ENCODE measurements at places on chromosomes 6 and 20.
A peak's percentile ranks its signal among the peaks of the same experiment; 100 is the strongest.

GRCh38 chr20:17281478-17281877 lies 54.6 kb downstream of the PCSK2 start:
- no peak for DNase-seq

DNA sequence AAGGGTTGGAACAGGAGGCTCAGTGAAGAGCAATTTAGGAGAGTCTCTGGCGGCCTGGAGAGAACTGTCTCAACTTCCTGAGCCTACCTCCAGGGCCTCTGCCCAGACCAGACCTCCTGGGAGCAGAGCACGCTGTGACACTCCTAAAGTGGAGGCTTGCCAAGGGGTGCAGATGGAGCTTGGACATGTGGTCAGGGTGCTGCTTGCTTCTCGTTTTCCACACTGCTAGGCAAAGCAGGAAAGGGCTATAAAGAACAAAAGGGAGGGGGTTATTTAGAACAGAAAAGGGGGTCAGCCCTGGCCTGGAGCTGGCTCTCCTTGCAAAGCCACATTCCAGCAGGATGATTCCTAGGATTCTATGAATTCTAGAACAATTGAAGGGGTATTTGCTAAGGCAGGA lies 145.7 kb upstream of the GGTLC1 start:
- DNase-seq: no peak

DNA sequence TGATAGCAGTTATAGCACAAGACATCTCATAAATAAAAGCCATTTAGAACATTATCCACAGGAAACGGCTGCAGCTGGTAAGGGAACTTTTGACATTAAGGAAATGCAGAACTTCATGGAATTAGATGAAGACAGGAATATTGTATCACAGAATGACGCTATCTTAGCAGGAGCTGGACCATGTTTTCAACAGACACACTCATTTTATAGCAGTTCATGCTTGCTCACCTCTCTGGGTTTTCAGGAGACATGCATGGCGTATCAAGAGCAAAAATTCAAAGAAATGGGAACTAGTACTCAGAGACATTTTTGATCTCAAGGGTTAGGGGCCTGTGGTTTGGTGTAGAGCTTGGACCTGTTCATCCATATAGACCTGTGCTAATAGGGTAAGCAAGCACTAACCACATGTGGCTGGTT lies 125.0 kb downstream of the FYN start:
- DNase-seq: no peak

GRCh38 chr20:43991982-43992381 lies 77.3 kb downstream of the TOX2 start:
- no peak for DNase-seq

DNA sequence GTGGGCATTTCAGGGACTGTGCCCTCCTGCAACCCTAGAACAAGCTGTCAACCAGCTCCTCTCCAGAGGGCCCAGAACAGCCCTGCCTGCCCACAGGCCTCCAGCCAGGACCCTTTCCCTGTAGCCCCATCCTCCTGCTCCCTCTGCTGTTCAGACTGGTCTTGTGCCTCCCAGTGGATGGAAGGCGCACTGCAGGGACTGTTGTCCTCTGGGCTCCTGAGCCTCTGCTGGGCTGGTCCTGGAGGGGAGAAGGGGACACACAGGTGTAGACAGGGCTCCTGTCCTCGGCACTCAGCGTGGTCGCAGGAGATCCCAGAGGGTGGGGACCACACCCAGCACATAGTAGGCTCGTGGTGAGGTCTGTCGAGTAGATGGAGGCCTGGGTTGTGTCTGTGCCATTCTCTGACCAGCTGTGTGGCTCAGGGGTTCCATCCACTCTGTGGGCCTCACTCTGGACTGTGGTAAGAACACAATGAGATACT lies 11.5 kb downstream of the ITPR3 start:
- DNase-seq: peak; percentile 38

DNA sequence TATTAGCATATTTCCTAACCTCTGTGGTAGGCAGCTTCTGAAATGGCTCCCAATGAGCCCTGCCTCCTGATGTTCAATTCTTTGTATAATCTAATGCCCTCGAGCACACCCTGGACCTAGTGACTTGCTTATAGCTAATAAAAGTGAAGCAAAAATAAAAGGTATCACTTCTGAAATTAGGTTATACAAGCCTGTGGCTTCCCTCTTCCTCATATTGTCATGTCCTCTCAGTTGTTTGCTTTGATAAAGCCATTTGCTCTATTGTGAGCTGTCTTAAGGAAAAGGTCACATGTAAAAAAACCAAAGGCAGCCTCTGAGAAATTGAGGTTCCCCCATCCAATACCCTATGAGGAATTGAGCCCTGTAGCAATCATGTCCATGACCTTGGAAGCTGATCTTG lies 442.1 kb upstream of the ADGRB3 start:
- no peak for DNase-seq

- peak; percentile 68 for DNase-seq
These were observed 8.7 kb downstream of the UBR2 start for GRCh38 chr6:42572523-42572922.

DNA sequence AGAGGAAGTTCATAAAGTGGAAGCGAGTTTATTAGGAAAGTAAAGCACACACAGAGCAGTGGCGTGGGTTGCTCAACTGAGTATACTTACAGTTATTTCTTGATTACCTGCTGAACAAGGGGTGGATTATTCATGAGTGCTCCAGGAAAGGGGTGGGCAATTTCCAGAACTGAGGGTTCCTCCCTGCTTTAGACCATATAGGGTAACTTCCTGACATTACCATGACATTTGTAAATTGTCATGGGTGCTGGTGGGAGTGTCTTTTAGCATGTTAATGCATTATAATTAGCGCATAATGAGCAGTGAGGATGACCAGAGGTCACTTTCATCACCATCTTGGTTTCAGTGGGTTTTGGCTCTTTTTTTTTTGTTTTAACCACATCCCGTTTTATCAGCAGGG lies 29.8 kb downstream of the PDYN start:
- DNase-seq: no peak

- no peak for DNase-seq
These were observed 309.9 kb upstream of the OPRM1 start for GRCh38 chr6:153729189-153729588.

DNA sequence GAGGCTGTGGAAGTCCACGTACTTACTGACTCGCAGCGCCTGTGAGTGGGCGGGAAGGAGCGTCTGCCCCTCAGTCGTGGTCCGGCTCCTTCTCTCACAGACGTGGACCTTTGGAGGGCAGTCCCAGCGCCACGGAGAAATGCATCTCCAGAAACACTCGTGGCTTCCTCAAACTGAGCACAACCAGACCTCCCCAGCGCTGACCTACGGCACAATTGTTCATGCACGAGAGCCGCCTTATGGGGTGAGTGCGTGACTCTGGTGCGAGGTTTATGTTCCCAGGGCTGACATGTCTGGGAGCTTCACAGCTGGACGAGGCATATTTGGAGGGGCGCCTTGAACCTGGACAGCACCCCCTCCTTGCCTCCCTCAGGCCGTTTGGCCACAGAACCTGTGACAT lies 29.7 kb downstream of the FRMD1 start:
- DNase-seq: no peak

DNA sequence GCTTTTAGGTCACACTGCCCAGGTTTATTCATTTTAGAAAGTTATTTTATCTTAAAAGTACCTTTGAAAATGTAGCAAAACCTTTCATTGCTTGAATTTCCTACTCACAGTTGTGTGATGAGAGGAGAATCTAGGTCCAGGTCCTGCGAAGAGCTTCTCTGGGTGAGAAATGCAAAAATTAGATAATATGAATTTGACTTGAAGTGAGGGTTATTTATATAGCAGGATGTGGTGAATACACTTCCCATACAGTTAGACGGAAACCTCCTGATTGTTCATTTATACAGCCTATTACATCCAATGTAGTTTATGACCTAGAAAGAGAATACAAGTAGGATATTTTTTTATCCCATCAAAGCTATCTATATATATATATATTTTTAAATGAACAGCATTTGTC lies 30.5 kb downstream of the CDKAL1 start:
- DNase-seq: no peak

DNA sequence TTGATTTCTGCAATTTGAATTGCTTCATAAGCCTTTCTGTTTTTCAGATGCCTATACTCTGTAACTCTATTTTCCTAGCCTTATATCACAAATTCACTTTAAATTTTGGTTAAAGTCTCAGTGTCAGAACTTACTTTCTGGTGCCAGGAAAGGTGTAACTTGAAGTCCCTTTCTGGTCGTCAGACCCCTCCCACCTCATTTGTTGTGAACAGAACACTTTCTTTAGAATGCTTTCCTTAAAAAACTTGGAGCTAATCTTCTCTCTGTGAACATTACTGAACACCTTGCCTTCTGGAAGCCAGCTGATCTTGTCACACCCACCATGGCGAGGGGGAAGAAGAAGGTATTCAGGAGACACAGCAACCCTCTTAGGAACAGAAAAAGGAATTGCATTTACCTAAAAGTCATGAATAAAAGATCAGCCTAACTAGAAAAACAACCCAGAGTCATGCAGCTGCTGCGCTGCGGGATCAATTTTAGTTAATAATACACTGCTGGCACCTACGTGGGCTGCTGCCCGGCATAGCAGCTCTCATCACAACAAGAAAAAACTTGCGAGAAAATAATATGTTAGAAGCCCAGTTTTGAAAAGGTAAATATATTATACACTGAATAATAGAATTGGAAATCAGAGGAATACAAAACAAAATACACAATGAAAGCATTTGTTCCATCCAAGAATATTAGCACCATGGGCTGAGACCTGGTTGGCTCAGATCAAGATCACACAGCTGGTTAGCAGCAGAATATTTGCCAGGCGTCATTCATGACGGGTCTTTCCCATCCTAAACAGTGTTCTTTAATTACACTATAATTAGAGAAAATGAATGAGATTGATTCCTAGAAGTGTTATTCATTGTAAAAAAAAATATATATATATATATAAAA lies 5.8 kb upstream of the FAM217A start:
- no peak for DNase-seq

GRCh38 chr6:160031442-160031841 lies 62.6 kb downstream of the IGF2R start:
- DNase-seq: no peak

- DNase-seq: no peak
These were observed 17.0 kb upstream of the HLA-A start for GRCh38 chr6:29925321-29925720.

DNA sequence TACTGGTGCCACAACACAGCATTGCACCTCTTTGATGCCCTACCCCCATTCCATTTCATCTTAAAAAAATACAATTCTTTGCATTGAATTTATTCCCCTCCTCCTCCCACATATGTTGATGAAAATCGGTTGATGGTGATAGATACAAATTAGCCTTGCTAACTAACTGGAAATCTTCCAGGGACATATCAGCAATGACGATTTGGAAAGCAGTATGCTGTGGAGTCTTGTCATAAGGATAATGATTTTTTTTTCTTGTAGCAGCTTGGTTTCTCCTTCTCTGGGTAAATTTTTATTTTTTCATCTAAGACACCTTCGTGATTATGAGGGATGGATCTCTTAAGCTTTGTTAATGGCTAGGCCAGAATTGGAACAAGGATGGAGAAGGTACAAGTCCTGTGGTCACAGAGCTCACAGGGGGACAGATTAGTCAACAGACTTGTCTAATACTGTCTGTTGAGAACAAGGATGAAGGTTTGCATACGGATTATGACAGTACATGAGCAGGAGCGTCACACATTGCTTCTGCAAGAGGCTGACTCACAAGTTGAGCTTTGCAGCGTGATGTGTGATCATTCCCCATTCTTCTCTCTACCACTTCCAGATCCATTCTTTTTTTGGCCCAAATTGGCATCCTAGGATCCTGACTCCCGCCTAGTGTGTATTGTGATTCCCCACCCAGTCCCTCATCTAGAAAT lies 233.1 kb upstream of the FERMT1 start:
- no peak for DNase-seq

DNA sequence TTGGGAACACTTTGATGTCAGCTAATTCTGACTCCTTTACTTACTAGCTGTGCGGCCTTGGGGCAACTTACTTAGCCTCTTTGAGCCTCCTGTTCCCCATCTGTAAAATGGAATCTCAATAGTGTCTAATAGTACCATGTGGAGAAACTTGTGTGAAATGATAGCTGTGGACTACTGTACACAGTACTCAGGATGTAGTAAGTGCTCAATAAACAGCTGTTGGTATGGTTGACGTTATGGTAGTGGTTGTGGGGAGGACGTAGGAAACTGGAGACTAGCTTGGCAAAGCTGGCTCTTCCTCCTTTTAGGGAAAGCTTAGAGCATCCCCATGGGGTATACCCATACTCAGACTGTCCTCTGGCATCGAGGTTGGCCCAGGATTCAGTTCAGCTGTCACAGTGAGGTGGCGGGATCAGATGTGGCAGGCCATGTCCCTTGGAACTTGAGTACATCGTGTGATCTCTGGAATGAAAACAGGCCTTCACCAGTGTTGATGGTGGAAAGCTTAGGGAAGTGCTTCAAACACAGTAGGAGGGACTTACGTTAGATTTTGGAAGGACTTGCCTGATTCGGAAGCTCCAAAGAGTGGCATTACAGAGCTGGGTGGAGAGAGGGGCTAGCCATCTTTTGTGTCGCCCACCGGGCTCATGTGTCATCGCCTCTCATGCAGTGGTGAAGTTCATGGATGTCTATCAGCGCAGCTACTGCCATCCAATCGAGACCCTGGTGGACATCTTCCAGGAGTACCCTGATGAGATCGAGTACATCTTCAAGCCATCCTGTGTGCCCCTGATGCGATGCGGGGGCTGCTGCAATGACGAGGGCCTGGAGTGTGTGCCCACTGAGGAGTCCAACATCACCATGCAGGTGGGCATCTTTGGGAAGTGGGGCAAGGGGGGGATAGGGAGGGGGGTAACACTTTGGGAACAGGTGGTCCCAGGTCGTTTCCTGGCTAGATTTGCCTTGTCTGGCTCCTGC lies 7.1 kb downstream of the VEGFA start:
- DNase-seq: no peak

DNA sequence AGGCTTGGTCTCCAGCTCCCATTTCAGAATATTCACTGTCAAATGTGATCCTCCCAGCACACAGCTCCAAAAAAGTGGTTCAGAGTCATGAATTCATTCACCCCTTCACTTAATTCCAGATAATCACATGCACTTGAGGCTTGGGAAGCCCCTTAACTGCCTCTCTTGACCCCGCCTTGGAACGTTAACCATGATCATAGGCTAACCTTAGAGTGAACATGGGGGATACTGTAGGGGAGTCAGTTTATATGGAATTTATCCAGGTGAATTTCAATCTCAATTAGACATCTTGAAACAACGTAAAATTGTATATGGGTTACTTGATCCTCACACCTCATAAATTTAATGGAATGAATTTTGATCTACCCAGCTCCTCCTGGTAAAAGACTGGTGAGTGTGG lies 346.8 kb upstream of the ARID1B start:
- no peak for DNase-seq

DNA sequence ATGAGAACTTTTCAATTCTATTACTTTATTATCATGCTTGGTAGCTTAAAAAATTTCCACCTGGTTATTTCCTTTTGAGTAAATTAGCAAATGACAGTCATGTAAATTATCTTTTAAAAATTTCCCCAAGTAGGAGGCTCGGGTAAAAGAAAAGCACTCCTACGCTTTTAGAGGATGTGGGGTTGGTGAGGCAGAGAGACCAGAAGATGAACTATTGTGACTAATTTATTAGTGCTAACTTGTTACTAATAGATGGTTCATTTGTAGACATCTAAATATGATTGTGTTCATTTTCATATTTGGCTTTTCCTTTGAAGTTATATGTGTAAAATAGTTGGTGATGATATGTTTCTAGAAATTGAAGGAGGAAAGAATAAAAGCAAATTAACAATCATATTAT lies 27.0 kb downstream of the ZNF292 start:
- DNase-seq: no peak

GRCh38 chr20:63452821-63453523 lies 19.5 kb downstream of the KCNQ2 start:
- DNase-seq: no peak

All from memory B cell (primary cell).